Foreskin melanocyte (primary cell): ENCODE measurements at places on chromosomes 5 and 9.

DNA sequence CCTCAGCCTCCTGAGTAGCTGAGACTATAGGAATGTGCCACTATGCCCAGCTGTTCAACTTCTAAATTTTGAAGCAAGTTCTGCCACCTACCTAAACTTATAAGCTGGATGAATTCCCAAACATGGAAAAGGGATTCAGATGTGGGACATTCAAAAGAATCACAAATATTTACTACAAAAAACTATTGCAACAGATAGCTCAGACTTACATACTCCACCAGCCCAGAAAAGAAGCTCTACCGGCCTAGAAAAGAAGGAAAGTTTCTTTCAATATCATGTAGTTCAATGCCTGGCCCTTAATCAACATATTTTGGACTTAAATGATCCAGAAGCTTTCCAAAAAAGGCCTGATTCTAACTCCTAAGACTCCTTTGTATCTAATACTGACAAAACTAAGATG lies 23.8 kb downstream of the SH3RF2 start:
- DNase-seq: no peak

GRCh38 chr5:122847687-122848081 lies 2.3 kb downstream of the SNX24 start:
- DNase-seq: no peak

GRCh38 chr5:136016945-136017530 lies 11.8 kb upstream of the TGFBI start:
- DNase-seq: peak; percentile 96

DNA sequence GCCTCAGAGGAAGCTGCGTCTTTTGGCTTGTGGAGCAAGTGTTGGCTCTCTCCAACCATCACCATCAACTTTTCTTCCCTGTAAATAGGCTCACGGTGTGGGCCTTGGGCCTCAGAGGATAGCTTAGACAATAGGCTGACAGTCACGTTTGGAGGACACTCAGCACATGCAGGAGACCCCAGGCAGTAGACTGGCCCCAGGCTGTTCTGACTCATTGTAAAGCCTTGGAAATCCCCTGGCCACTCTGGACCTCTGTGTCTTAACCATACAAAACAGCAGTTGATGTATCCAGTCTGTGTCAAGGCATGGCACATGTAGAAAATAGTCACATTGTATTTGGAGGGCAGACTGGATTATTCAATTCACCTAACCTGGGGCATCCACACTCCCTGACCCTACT lies 18.6 kb downstream of the CD74 start:
- peak; percentile 8 for DNase-seq

GRCh38 chr5:136242136-136242535 lies 49.2 kb upstream of the SMIM32 start:
- DNase-seq: no peak

GRCh38 chr9:116417464-116417863 lies 263.9 kb downstream of the PAPPA start:
- peak; percentile 21 for DNase-seq

DNA sequence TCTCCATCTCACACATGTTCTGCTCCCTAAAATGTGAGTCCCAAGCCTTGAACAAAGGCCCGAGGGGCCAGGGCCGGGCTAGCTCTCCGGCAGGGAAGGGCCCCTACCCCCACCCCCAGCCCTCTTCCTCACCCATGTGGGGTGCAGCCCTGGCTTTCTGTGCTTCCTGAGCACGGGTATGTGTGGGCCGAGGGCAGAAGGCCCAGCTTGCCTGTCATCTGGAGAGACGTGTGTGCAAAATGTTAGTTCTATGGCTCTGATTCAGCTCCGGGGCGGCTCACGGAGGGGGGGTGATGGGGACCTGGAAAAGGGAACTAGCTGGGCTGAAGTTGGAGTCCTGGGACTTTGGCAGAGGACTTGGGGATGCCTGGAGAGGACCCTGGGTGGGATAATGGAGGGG lies 90.3 kb upstream of the ARAP3 start:
- no peak for DNase-seq

GRCh38 chr5:90344689-90345088 lies 64.9 kb downstream of the CETN3 start:
- no peak for DNase-seq

GRCh38 chr5:149062371-149063016 lies 368 bp downstream of the SH3TC2 start:
- DNase-seq: peak; percentile 95

DNA sequence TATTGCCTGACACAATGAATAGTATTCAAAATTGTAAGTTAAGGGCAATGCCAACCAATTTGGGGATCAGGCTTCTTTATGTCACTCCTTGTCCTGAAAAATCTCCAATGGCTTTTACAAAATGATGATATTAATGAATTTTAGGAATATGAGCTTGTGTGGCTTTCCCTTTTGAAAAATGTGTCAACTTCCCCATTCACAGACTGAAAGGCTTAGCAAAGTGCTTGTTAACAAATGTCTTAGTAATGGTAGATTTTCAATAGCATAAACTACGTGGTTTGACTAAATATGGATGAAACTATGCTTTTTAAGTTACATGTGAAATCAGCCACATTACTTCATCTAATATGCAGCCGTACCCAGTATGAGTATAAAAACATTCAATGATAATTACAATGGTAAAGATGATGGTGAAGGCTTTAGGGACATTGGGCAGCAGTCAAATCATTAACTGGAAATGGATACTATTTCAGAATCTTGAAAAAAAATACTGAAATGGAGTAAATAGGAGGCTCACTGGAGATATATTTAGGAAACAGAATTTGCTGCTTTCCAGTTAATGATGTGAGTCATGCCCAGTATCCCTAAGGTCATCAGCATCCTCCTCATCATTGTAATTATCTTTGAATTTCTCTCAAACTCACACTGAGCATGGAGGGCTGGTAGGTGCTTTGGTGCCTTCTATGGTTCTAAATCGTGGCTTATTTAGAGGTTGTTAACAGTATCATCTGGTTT lies 113.3 kb upstream of the ZNF608 start:
- no peak for DNase-seq

DNA sequence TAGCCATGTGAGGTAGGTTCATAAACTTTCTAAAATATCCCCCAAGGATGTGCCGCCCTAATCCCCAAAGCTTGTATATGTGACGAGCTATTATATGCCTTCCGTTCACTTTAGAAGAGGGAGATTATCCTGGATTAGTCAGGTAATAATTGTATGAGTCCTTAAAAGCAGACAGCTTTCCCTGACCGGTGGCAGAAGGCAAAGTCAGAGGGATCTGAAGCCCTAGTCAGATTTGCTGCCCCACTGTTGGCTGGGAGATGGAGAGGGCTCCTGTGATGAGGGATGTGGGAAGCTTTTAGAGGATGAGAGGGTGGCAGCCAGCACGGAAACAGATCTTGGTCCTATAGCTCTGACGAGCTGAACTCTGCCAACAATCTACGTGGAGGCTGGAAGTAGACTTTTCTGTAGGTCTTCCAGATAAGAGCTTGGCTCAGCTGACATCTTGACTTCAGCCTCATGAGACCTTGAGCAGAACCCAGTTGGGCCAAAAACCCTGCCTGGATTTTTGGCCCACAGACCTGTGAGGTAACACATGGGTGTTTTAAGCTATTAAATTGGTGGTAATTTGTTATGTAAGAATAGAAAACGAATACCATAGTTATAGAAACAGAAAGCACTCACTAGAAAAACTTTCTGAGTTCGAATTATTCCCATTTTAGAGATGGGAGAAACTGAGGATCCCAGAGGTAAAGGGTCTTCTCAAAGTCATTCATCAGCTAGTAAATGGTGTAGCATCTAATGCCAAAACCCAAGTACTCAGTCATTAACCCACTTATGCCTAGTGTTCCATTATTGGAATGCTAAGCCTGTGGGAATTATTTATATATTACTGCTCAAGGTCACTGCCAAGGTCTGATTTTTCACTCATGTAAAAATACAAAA lies 48.9 kb downstream of the SH3PXD2B start:
- no peak for DNase-seq

DNA sequence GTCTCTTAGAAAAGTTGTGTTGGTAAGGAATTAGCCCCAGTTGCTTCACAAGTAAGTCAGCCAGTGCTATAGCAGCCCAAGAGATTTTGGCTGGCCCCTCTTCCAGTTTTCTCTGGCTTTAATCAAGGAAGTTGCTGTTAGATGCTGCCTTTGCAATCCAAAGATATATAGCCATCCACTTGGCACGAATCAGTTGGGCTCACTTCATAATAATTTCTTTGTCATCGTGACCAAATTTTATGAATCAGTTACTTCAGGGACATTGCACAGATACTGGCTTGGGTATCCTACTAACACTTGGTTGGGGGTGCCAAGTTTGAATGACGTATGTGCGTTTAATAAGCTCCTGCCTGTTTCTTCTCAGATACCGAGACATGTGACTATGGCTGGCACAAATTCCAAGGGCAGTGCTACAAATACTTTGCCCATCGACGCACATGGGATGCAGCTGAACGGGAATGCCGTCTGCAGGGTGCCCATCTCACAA lies 81.5 kb downstream of the VCAN start:
- no peak for DNase-seq

DNA sequence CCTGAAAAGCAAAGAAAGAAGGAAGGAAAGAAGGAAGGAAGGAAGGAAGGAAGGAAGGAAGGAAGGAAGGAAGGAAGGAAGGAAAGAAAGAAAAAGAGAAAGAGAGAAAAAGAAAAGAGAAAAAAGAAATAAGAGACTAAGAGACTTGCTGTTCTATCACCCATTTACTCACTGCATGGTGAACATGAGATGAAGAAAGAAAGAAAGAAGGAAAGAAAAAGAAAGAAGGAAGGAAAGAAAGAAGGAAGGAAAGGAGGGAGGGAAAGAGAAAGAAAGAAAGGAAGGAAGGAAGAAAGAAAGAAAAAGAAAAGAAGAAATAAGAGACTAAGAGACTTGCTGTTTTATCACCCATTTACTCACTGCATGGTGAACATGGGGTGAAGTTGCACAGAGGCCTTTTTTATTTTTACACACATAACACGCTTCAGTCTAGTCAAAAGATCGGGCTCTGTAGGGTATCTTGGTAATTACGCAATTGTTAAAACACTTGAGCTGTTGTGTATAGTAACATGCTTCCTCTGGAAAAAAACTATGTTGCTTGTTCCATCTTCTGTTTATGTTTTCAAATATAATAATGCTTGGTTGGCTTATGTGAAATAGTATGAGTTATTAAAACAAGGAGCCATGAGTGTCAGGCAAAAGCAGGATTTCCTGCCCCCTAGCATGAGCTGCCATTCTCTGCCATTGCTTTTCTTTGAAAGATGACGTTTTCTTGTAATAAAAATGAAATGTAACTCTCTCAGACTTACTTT lies 119.3 kb upstream of the ZNF608 start:
- peak; percentile 72 for DNase-seq

DNA sequence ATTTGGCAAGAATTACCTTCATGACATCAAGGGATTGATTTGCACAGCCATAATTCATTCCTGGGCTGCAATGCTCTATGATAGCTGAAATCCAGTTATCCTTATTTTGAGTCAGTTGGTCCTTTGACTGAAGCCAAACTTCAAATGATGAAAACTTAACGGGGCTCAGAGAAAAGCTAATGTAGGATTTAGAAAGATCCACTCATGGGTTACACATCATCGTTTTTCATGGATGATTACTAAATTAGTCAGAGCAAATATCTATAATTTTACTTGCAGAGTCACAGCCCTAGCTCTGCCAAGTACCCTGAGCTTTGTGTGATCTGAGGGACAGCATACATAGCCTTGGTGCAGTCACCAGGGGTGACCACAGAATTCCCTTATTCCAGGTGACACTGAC lies 27.3 kb upstream of the MUSK start:
- no peak for DNase-seq

GRCh38 chr9:133471551-133472276 lies 7.2 kb downstream of the SLC2A6 start:
- DNase-seq: no peak

- DNase-seq: no peak
Observed at GRCh38 chr5:176879663-176880361, 19.3 kb downstream of the HK3 start.

DNA sequence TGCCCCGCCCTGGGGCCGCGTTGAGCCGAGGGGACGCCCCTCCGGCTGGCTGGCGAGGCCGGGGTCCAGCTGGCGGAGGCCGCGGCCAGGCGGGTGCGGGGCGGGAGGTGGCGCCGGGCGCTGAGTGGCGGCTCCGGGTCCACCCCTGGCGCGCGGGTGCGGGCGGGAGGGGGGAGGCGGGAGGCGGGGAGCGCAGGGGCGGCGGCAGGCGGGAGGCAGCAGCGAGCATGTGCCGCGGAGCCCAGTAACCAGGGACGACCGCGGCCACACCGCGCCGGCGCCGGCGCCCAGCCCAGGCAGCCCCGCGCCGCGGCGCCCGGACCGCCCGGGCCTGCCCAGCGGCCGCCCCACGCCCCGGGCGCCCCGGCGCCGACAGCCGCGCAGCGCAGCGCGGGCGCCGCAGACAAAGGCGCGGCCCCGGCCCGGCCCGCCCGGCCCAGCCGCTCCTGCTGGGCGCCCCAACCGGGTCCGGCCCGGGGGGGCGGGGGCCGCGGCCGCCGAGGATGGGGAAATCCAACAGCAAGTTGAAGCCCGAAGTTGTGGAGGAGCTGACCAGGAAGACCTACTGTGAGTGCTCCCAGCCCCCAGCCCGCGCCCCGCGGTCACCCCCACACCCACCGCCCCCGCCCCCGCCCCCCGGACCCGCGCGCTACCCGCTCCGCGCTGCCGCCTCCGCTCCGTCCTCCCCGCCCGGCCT lies at the start of gene NCS1:
NCS1 (plus strand) TSS at position 244 of the 697 bp plus-strand sequence; CDS start at position 504, 260 bp downstream.
- DNase-seq: peak; percentile 33

DNA sequence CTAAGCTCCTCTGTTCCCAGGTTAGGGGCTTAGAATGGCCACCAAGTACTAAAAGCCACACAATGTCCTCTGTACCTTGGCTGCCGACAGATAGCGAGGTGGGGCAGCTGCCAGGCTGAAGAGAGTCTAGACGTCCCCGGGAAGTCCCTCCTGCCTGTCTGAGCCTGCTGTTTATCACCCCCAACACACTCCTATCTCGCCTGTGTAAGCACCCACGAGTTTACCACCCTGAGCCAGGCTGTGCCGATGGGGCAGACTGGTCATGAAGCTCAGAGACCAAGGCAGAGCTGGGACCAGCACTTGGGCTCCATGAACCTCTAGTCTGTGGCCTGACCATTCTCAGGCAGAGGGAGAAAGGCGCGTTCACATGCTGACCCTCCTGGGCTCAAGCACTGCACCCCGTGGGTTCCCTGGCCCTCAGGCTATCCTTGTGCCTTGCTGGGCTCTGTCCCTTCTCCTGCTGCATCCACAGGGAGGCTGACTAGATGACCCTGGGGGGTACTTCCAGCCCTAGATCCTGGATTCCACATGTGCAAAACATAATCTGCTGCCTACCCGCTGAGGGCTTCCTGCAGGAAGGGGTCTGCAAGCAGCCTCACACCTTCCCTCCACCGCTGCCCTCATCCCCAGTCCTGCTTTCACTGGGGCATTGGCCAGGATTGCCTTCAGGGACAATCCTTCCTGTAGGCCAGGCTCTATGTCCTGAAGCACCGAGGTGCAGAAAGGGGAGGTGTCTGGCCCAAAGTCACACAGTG lies 18.6 kb upstream of the SLC25A51 start:
- no peak for DNase-seq

DNA sequence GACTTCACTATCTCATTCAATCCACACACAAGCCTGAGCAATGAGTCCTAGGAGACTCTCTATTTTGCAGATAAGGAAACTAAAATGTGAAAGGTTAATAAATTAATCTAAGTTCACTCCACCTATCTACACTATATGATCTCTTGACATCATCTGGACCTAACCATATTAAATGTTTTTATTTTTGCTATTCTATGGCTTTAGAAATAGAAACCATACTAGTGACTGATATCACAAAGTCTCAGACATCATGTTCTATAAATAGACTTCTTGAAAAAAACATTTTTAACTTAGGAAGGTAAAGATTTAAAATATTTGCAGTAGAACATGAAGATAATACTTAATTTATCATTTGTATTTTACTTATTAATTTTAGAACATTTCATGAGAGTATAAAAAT lies 9.4 kb upstream of the ADGRV1 start:
- DNase-seq: no peak
